ENCODE measurements at places on chromosomes 16 and 17. TPM values are rescaled to one million over a fixed set of nuclear protein-coding genes. Genes with fewer than 3 reads are reported as not detected.
A peak's percentile ranks its signal among the peaks of the same experiment; 100 is the strongest.

DNA sequence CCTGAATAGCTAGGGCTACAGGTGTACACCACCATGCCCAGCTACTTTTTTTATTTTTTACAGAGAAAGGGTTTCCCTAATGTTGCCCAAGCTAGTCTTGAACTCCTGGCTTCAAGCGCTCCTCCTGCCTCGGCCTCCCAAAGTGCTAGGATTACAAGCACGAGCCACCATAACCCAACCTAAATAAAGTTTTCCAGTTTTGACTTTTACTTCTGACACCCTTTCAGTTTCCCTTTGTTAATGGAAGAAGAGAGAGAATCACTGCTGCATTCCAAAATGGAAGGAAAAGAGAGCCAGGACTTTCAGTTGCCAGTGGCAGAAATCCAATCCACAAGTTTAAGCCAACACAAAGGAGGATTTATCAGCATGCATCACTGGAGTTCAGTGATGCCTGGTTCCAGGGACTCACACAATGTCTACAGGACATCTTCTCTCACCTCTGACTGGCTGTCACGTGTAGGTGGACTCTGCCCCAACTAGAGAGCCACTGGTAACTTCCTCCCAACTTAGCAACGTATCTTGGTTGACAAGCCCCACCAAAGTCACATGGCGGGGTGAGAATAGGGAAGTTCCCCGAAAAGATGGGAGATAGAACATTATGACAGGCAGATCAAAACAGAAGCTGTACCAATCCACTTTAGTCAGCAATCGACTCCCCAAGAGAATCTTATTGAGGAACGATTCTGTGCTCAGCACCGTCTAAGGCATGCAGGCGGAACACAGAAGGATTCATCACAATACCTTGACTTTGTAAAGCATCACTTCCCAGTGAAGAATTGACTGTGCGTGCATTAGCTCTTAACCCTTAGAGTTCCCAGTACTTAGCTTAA lies 46.5 kb downstream of the GAS7 start:
- no peak for DNase-seq

DNA sequence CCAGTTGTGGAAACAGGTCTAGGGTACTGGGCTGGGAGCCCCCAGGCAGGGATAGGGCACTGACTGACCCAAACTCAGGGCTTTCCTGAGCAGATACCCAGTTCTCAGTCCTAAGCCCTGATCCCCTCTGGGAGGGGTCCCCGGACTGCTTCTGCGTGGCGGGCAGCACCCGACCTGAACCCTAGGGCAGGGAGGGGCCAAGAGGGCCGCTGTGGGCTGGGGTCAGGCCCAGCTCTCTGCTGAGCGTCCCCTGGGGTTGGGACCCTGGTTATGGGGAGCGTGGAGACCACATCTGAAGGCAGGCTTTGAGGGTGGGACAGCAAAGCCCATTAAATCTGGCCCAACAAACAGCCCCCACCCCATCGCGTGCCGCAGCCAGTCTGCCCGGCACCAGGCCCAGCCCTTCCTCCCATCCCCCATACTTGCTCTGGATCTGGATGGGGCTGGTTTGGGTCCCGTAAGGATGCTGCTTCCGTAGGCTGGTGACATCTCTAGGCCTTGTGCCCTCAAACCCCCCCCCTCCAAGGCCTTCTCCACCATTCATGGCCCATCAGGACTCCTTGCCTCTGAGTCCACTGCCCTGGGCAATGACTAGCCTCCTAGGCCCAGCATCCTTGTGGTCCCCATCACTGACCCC lies 691 bp upstream of the FAM83G start:
- DNase-seq = no peak

DNA sequence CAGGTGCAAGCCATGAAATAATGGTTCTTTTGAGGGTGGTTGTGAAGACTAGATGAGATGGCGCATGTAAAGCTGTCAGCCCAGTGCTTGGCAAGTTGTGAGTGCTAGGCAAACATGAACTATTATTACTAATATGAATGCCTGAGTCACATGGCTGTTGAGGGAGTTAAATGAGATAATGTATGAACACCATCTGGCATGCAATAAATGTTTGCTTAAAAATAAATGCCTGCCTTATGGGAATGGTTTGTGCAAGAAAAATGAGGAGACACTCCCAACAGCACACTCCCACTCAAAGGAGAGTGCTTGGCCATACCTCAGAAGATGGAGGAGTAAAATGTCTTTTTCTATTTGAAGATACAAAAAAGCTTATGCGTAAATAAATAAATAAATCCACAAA lies 3.6 kb downstream of the MAPK3 start:
- no peak for DNase-seq

GRCh38 chr17:73309727-73310596 lies 1.8 kb downstream of the CDC42EP4 start:
- DNase-seq = no peak

GRCh38 chr17:28385406-28385805 lies 13.9 kb downstream of the SARM1 start:
- no peak for DNase-seq

GRCh38 chr17:80058311-80058955 lies 22.0 kb downstream of the CCDC40 start:
- DNase-seq = no peak

DNA sequence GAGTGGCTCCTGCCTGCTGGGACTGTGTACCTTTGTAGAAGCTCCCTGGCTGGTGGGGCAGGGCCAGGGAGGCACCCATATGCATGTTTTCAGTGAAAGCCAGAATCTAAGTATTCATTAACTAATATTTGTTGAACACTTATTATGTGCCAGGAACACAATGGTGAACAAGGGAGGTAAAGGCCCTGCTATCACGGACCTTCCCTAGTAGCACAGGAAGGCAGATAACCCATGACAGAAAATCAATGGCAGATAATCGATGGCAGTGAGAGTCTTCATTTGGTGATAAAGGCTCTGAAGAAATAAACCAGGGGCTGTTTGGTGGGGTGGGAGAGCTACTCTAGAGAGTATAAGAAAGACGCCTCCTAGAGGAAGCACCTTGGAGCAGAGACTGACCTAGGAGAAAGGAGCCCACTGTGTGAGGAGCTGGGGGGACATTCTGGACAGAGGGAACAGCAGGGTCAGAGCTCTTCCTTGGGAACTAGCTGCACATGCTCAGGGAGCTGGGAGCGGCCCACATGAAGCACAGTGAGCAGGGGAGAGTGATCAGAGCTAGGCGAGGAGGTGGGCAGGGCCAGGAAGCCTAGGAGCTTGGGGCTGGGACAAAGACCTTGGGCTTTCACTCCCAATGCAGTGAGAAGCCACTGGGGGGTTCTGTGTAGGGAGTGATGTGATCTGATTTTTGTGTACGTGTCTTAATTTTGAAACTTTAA lies 78.5 kb downstream of the SPECC1 start:
- DNase-seq = no peak

GRCh38 chr17:29158488-29159275 lies 21.5 kb downstream of the MYO18A start:
- DNase-seq = peak; percentile 70

DNA sequence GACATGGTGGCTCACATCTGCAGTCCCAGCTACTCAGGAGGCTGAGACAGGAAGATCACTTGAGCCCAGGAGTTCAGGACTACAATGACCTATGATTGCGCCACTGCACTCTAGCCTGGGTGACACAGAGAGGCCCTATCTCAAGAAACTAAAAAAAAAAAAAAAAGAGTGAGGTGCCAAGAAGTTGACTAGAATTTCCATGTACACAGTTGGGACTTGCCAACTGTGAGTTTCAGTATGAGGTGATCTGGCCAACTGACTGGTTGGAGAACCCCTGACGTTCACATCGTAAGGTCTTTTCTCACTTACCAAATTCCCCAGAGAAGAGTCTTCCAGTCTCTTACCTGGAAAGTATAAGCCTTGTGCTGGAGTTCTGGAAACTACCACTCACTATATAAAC lies 3.1 kb upstream of the MED11 start:
- no peak for DNase-seq

DNA sequence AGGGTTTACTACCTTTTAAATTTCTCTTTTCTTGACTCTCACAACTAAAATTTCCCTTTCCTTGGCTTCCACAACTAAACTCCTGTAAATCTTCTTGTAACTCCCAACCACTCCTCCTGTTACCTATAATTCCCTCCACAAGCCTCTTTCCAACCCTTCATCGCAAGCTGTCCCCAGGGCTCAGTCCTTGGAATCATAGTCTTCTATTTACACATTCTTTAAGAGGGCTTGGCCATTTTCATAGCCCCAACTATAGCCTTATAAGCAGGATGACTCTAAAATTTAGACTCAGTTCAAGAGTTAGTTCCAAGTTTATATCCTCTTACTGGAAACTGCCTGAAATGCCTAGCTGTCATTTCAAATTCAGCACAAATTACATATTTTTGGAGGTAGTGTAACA lies 23.9 kb downstream of the GLG1 start:
- no peak for DNase-seq

DNA sequence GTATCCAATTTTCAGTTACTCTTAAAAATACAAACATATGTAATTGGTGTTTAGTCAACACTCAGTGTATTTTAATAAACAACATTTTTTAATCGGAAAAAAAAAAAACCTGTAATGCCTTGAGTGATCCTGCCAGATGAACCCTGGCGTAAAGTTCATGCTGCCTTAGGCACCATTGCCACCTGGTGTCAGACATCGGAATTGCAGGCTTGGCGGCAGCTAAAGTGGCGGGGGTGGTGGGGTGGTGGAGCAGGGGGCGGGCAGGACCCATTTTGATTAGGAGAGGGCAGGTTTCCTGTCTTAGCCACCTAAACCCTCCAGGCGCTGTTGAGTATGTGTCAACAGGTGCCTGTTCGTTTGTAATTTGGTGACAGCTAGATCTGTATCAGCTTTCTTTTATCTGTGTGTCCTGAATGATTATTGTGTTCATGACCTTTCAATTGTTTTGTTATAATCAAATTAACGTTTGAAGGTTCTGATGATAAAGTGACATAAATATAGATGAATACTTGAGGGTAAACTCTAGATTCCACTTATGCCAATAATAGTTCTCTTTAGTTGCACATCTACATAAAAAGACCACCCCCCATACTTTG lies 588.7 kb downstream of the CDH13 start:
- no peak for DNase-seq

- DNase-seq = no peak
Measured at GRCh38 chr17:78957128-78957527, 22.6 kb downstream of the LGALS3BP start.

NEUROD2 gene
- total RNA-seq = not detected

NETO2 gene
- total RNA-seq = 1.9 TPM

SYNGR2 gene
- 73.6 TPM for total RNA-seq

TRIM72 gene
- 0.40 TPM for total RNA-seq

TNK1 gene
- total RNA-seq = 6.1 TPM

FAHD1 gene
- total RNA-seq = 13.8 TPM
